ENCODE measurements at places on chromosomes 13 and 19. TPM values are rescaled to one million over a fixed set of nuclear protein-coding genes. Genes with fewer than 3 reads are reported as not detected.

The ZNF564 gene
- 14.4 TPM for polyA plus RNA-seq

The TMEM221 gene
- polyA plus RNA-seq: 2.2 TPM

- DNase-seq: no peak
Observed at GRCh38 chr19:6577476-6578125, 13.3 kb downstream of the CD70 start.

DNA sequence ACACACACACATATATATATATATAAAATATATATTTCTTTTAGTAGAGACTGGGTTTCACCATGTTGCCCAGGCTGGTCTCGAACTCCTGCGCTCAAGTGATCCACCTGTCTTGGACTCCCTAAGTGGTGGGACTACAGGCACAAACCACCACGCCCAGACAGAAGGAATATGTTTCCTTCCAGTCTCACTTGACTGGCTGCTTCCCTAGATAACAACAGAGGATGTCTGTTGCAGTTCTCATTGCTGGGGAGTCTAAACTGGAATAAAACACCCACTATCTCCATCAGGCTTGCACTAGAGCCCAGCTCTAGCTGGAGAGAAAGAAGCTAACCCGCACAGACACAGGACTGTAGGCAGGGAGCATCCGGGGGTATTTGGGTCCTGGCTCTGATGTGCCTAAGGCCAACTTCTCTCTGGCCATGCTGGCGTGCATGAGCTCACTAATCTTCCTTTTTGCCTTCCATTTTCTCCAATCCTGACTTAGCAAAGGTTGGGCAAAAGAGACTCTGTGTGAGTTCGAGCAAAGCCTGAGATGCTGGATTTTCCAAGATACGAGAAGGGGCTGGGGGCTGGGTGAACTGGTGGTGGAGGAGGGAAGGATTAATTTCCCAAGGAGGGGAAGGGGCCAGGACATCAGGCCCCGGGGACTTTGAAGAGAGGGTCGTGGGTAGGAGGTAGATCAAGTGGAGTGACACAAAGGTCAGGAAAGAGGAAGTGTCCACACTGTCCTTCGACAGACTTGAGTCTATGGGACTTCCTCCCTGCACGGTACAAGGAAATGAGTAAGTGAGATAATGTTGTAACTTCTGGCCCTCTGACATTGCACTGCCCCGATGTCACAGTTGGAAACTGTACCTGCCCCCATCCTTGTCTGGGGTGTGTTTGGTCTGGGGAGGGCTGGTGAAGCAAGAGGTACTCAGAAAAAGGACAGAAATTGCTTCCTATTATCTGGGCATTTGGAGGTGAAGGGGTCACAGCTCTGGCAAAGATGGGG lies 22.5 kb upstream of the ALOX5AP start:
- no peak for DNase-seq

GRCh38 chr19:49869009-49869483 lies 1.7 kb upstream of the PNKP start:
- DNase-seq: no peak

- DNase-seq: no peak
Observed at GRCh38 chr13:51557875-51558612, 26.2 kb upstream of the WDFY2 start.

- no peak for DNase-seq
Observed at GRCh38 chr13:107907065-107907805, 308.1 kb downstream of the LIG4 start.
